ENCODE measurements at places on chromosomes 1 and 21.
A peak's percentile ranks its signal among the peaks of the same experiment; 100 is the strongest.

GRCh38 chr1:6496365-6496721 is 4.9 kb upstream of the PLEKHG5 start:
- no peak for DNase-seq

DNA sequence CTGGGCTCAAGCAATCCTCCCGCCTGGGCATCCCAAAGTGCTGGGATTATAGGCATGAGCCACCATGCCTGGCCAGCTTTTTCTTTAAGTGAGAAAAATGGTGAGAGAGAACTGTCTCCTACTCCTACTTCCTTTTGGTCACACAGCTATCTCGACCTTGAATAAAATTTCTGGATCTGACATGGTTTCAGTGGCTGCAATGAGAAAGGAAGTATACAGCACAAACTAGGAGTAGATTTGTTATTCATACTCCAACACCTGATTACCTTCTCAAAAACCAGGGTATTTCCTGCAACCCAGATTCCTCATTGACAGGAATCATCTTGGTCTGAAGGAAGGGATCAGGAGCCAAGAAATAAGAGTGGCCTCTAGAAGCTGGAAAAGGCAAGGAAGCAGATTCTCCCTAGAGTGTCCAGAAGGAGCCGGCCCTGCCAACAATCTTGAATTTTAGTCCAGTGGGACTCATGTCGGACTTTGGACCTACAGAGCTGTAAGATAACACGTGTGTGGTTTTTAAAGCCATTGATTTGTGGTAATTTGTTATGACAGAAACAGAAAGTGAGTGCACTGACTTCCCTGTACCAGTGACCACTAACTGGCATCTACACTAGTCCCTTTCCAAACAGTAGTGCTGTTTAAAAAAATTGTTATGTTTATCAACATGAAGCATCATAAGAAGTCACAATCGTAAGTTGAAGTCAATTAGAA is 516.6 kb downstream of the SMYD3 start:
- no peak for DNase-seq

DNA sequence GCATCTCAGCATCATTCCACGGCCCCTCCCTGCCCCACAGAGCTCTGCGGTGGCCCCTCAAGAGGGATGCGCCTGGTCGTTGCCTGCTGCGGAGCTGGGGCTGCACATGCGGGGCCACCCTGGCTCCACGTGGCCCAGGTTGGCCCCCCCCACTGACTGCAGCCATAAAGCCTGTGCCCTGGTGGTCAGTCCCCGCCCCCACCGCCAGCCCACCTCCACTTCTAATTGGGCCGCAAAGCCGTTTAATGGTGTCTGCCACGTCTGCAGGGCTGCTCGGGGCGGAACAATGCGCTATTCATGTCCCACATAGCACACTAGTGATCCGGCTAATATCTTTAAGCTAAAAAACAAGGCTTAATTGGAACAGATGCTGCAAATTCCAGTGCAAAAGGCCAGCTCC is 33.5 kb upstream of the ACTRT2 start:
- no peak for DNase-seq

- DNase-seq, result no peak
Measured at GRCh38 chr1:65827346-65827745, 34.7 kb downstream of the PDE4B start.

- no peak for DNase-seq
Measured at GRCh38 chr21:34091032-34091431, 17.7 kb downstream of the MRPS6 start.

GRCh38 chr1:168976267-168976666 is 130.2 kb upstream of the ATP1B1 start:
- no peak for DNase-seq

- no peak for DNase-seq
Measured at GRCh38 chr1:206668351-206668750, 16.4 kb upstream of the MAPKAPK2 start.

GRCh38 chr21:38095220-38095619 is 161.6 kb upstream of the KCNJ15 start:
- DNase-seq, result no peak

DNA sequence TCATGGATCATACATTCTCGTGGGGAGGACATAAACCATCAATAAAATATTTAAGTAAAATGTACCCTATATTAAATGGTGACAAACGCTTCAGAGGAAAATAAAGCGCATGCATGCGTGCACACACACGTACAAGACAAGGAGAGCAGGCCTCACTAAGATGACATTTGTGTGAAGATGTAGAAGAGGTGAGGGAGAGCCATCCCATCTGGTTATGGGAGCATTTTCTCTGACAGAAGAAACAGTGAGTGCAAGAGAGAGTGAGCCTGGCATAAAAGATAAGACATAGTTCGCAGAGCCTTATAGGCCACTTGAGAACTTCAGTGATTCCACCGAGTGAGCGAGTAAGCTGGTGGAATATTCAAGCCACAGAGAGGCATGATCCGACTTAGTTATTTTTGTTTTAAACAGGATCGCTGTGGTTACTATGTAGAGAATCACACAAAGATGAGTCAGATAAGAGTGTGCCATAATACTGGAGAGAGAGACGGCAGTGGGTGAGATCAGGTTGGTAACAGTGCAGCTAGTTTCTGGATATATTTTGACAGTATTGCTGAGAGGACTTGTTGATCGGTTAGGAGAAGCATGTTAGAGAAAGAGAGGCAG is 624.2 kb downstream of the PLPP3 start:
- DNase-seq, result no peak

DNA sequence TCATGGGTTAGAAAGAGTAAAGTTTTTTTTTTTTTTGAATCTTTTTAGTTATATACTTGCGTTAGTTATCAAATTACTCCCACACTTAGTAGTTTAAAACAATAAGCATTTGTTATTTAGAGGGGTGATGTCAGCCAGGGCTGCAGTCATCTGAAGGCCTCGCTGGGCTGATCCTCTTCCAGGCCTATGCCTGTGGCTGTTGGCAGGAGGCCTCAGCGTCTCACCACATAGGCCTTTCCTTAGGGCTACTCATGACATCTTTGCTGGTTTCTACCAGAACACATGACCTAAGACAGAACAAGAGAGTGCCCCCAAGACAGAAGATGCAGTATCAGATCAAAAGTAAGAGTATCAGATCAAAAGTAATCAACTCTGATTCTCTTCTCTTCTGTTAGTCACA is 167.4 kb downstream of the HHAT start:
- DNase-seq, result no peak

DNA sequence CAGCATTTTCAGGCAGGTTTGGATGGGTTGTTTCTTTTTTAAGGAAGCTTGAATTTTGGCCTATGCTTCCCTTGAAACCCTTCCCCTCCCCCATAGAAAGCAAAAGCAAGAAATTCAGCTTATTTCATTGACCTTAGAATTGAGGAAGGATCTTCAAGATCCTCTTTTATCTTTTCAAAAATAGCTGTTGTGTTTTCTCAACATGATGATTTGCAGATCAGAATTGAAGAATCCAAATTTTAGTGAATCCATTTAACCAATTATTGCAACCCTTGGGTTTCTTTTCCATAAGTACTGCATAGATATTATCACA is 73.7 kb downstream of the LRRC8C start:
- DNase-seq, result no peak

GRCh38 chr1:201949491-201949890 is 3.1 kb upstream of the LMOD1 start:
- DNase-seq, result no peak

DNA sequence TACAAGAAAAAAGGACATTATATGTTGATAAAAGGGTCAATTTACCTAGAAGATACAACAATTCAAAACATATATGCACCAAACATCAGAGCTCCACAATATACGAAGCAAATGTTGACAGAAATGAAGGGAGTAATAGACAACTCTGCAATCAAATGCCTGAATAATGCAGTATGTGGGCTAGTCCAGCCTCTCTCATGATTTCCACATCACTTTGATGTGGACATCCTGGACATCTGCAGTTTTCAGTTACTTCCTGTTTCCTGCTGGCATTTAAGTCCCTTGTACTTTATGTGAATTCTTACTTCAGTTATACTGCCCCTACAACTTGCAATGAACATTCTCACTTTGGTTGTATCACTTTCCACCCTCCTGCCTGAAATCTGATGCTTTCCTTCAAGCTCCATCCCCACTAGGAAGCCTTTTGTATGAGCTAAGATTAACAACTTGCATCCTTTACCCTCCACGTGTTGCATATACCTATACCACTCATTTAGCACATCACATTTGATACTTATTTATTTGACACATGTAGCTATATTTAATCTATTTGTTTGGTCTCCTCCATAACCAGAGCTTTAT is 36.7 kb downstream of the DISC1 start:
- DNase-seq, result no peak

DNA sequence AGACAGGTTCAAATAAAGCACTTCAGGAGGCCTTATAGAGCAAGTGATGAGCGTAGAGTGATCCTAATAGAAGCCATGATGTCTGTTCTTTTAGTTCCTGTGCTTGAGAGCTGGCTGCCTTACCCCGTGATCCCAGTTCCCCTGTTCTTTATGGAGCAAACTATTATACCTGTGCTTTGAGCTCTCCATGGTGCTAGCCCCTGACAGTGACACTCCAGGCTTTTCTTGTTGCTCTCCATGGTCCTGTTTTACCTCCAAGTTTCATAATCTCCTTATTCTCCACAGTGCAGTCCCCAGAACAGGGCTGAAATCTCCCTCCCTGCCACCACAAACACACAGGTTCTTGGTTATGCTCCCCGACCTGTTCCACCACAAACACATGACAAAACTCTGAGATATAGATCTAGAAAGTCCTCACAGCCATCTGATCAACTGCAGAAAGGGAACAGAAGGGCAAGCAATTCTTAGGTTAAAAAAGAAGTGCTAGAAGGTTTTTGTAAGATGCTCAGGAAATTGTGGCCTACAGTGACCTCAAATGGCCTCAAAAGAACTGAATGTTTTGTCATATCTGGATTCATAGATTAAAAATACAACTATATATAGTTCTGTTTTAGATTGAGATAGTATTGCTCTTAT is 6.0 kb downstream of the CADM3 start:
- DNase-seq, result peak; percentile 25

GRCh38 chr1:224252479-224252878 is 69.4 kb downstream of the DEGS1 start:
- no peak for DNase-seq

Data from prostate gland (tissue), 2 donors.